Type B pancreatic cell (in vitro differentiated cells): ENCODE measurements at places on chromosomes 7 and 10.

- no peaks in the 10 kb centered on the region for H3K4me1 ChIP-seq
- no peak for DNase-seq
- H3K27me3 ChIP-seq = no peaks in the 10 kb centered on the region
- H3K4me3 ChIP-seq = no peak overlapping the region
- no peak overlapping the region for H3K27ac ChIP-seq
- peaks cover 19% of the 10 kb centered on the region for H3K36me3 ChIP-seq
Measured at GRCh38 chr10:73478636-73479035, 17.2 kb downstream of the PPP3CB start.

- peaks cover 54% of the 10 kb centered on the region for H3K27me3 ChIP-seq
- H3K4me1 ChIP-seq = no peaks in the 10 kb centered on the region
- no peak overlapping the region for H3K27ac ChIP-seq
- no peak for DNase-seq
- no peaks in the 10 kb centered on the region for H3K36me3 ChIP-seq
- H3K4me3 ChIP-seq = peak overlapping the region; percentile 71
Measured at GRCh38 chr10:122878799-122879338, 512 bp downstream of the FAM24B start.

DNA sequence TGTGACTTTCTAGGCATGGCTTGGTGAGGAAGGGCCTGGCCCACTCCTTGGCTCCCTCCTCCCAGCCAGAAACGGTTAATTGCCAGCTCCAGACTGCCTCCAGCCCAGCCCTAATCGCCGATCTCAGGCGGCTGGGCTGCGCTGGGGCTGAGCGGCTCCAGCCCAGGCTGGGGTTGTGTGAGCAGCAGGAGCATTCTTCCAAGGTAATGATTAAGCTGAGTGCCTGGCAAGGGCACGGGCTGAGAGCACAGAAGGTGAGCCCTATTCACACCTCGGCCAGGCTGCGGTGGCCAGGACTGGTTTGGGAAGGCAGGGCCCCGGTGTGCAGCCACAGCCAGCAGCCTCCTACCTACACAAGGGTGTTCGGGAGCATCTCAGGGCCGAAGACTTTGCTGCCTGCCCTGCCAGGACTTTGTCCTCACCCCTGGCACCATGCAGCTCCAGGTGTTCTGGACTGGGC is at the start of gene TMEM72:
Gene TMEM72 (plus strand): TSS at position 257 of the 460 bp plus-strand sequence. CDS start 176 bp downstream, at position 433.
- H3K4me1 ChIP-seq = peaks cover 46% of the 10 kb centered on the region
- no peak for DNase-seq
- H3K36me3 ChIP-seq = no peaks in the 10 kb centered on the region
- peaks cover 6% of the 10 kb centered on the region for H3K27me3 ChIP-seq

DNA sequence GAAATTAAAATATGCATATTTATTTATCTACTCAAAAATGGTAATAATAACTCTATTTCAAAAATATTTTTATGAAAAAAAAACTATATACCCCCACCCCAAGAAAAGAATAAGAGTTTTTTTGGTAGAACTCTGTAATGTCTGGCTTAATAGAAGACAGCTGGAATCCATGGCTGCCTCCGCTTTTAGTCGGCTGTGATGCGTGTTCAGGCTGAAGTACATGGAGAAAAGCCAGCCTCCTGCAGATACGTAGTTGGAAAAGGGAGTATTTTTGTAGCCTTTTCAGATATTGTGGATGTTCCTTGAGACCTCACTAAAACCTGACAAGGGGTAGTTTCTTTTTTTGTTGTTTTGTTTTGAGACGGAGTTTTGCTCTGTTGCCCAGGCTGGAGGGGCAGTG is 10.0 kb downstream of the FOXK1 start:
- H3K36me3 ChIP-seq = peaks cover 9% of the 10 kb centered on the region
- DNase-seq = no peak
- H3K27me3 ChIP-seq = no peaks in the 10 kb centered on the region
- H3K4me1 ChIP-seq = peaks cover 51% of the 10 kb centered on the region

- peaks cover 16% of the 10 kb centered on the region for H3K36me3 ChIP-seq
- H3K4me1 ChIP-seq = no peaks in the 10 kb centered on the region
- H3K27me3 ChIP-seq = no peaks in the 10 kb centered on the region
- DNase-seq = no peak
Measured at GRCh38 chr7:87361320-87361719, 15.9 kb downstream of the CROT start.

DNA sequence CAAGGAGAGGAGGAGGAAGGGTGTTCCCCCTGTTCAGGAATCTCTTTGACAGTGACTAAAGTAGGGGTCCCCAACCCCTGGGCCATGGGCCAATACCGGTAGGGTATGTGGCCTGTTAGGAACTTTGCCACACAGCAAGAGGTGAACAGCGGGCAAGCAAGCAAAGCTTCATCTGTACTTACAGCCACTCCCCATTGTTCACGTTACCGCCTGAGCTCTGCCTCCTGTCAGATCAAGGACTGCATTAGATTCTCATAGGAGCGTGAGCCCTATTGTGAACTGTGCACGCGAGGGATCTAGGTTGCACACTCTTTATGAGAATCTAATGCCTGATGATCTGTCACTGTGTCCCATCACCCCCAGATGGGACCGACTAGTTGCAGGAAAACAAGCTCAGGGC is 201.6 kb downstream of the CAMK1D start:
- H3K4me3 ChIP-seq = no peak overlapping the region
- peaks cover 24% of the 10 kb centered on the region for H3K4me1 ChIP-seq
- no peak for DNase-seq
- no peak overlapping the region for H3K27ac ChIP-seq

GRCh38 chr10:103708627-103709288 is 146.6 kb downstream of the SH3PXD2A start:
- no peaks in the 10 kb centered on the region for H3K27me3 ChIP-seq
- H3K27ac ChIP-seq = no peak overlapping the region
- DNase-seq = no peak
- no peak overlapping the region for H3K4me3 ChIP-seq

DNA sequence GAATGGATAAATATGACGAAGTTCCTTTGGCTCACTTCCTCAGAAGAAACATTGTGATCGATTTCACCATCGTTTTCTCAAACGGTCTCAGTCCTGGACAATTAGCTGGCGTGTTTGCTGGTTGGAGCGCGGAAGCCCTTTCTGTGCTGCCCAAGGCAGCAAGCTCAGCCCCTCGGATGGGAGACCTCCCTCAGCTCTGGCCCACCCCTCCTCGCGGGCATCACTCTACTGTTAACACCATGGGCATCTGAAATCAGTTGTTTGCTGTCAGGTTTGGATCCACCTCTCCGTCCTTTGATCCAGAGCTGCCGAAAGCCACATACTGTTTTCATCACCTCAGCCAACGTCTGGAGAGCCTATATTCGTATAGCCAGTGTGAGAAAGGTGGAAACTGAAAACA is 68.2 kb downstream of the C10orf143 start:
- peak; percentile 44 for DNase-seq
- H3K4me1 ChIP-seq = no peaks in the 10 kb centered on the region
- H3K4me3 ChIP-seq = no peak overlapping the region
- peaks cover 29% of the 10 kb centered on the region for H3K27me3 ChIP-seq
- no peaks in the 10 kb centered on the region for H3K36me3 ChIP-seq

- H3K4me3 ChIP-seq = peak overlapping the region; percentile 18
- peaks cover 24% of the 10 kb centered on the region for H3K36me3 ChIP-seq
- DNase-seq = no peak
- no peaks in the 10 kb centered on the region for H3K27me3 ChIP-seq
Measured at GRCh38 chr10:30442019-30442606, 8.1 kb downstream of the MAP3K8 start.

DNA sequence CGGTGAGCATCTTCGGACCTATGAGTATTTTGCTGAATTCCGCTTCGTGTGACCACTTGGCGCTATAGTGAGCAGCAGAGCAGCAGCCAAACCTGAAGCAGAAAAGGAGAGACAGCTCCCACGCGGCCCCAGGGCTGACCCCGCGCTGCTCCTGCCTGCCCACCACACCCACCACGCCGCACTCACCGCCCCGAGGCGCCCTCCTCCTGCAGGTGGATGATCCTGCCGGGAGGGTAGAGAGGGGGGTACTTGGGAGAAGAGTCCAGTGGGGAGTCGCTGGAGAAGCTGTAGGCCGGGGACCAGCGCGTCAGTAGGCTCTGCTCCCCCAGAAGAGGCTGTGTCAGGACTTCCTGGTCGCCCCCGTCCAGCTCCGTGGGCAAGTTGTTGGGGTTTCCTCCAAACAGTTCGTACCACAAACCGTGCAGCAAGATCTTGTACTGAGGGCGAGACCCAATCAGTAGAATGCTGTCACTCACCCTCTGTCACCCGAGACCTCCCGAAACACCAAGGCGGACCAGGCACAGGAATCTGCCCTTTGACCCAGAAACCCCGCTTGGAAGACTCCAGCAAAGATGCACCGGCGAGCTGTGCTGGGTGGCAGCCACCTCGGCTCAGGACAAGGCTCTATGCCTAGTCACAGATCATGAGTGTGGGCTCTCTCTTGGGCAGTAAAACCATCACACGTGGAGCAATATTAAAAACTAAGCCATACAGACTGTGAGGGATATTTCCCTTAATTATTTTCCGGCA is 37.6 kb downstream of the DAGLB start:
- H3K4me1 ChIP-seq = no peaks in the 10 kb centered on the region
- H3K4me3 ChIP-seq = no peak overlapping the region
- H3K27ac ChIP-seq = no peak overlapping the region
- H3K27me3 ChIP-seq = no peaks in the 10 kb centered on the region
- no peak for DNase-seq
- H3K36me3 ChIP-seq = peaks cover 35% of the 10 kb centered on the region

DNA sequence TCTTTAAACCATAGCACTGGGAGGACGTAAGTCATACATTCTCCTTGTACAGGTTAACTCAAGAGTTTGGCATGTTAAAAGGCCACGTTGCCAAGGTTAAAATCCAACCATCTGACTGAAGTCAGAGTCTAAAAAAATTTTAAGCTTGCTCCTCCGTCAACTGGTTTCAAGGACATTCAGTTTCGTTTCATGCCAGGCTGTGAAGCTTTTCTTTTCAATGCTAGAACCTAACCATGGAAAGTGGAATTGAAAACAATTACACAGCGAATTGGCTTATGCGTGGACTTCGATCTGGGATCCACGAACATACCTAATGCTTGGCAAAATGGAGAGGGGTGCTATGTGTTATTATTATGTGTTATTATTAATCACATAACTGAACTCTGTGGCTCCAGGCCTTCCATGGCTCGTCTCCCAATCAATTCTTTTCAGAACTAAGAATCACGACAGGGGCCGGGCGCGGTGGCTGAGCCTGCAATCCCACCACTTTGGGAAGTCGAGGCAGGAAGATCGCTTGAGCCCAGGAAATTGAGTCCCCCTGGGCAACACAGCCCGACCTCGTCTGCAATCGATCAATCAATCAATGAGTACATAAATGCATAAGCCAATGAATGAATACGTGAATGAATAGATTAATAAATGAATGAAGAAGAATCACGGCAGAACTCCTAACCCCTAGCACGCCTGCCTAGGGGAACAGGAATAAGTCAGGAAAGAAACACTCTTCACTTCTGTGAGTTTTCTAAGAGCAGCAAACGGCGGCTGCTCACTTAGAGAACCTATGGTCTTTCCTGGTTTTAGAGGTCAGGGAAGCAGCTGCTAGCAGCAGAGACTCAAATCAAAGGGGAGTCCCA is 733 bp upstream of the ARL5B start:
- peaks cover 20% of the 10 kb centered on the region for H3K4me1 ChIP-seq
- peaks cover 15% of the 10 kb centered on the region for H3K36me3 ChIP-seq
- no peak for DNase-seq
- H3K27ac ChIP-seq = peak overlapping the region; percentile 100
- peak overlapping the region; percentile 99 for H3K4me3 ChIP-seq

DNA sequence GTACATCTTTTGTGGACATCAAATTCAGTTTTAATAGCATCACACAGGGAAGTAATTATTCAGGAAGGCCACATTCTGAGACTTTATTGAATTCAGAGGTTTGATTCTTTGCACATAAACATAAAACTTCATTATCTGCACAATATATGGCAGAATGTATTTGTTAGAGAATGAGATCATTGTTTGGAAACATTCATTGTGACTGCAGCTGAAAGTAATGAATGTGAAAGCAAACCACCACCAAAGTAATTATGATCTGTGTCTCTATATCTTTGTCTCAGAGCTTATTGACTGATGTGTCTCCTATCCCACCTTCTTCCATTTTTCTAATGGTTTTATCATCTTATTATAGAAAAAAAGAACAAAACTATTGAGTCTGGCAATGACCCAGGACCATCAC is 340.9 kb upstream of the PCDH15 start:
- H3K4me1 ChIP-seq = no peaks in the 10 kb centered on the region
- no peaks in the 10 kb centered on the region for H3K27me3 ChIP-seq
- H3K36me3 ChIP-seq = no peaks in the 10 kb centered on the region

GRCh38 chr10:13716081-13717071 is 129.6 kb downstream of the PRPF18 start:
- peaks cover 62% of the 10 kb centered on the region for H3K4me1 ChIP-seq
- DNase-seq = no peak
- H3K27me3 ChIP-seq = no peaks in the 10 kb centered on the region
- H3K36me3 ChIP-seq = peaks cover 13% of the 10 kb centered on the region
- peak overlapping the region; percentile 59 for H3K4me3 ChIP-seq
